ENCODE measurements at places on chromosomes 6 and 20. TPM values are rescaled to one million over a fixed set of nuclear protein-coding genes. Genes with fewer than 3 reads are reported as not detected.

DNA sequence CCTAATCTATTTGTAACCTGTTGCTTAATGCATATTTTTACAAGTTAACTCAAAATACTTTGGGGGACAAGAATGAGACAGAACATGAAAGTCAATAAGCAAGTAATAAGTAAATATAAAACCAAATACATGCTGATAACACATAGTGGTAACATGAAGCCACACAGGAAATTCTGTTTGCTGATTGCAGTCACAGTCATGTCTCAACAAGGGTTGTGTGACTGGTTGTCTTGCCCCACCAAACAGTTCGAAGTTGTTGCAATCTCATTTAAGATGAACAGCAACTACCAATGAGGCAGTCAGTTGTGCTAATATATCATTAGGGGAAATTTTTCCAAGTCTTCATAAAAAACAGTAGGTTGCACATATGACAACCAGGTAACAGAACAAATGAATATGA is 14.5 kb downstream of the CD24 start:
- DNase-seq = no peak

GRCh38 chr6:149286905-149287304 is 30.6 kb upstream of the TAB2 start:
- DNase-seq = no peak

DNA sequence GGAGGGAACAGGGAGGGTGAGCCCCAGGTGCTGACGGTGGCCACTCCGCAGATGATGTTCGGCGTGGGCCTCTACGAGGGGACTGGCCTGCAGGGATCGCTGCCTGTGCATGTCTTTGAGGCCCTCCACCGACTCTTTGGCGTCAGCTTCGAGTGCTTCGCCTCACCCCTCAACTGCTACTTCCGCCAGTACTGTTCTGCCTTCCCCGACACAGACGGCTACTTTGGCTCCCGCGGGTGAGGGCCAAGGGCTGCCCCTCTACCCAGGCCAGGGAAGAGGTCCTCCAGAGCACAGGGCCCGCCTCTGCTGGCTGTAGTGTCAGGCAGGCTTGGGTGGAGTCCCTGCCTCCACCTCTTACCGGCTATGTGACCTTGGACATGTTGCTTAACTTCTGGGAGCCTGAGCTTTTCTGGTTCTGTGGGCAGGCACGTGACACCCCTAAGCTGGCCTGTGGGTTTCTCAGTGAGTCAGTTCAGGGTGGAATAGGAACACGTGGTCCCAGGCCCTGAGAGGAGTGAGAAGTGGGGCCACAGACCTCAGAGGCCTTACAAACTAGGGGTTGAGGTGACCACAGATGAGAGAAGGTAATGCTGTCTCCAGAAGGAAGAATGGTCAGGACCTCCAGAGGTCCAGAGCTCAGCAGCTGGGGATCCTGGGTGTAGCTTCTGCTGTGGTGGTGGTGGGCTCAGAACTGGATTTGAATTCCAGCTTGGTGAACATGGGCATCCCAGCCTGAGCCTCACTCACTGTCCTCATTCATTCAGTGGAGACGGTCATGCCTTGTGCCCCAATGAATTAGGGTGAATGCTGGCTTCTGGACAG is 11.9 kb downstream of the PCIF1 start:
- peak; percentile 73 for DNase-seq

GRCh38 chr6:163570579-163571231 is 156.2 kb downstream of the QKI start:
- no peak for DNase-seq

RAET1L gene
- polyA plus RNA-seq = not detected

FKBP1C gene
- polyA plus RNA-seq = not detected

ADGRB3 gene
- polyA plus RNA-seq = not detected

BEND6 gene
- polyA plus RNA-seq = 0.60 TPM
